NCI-H1436 (cell line): ENCODE measurements at places on chromosomes 5 and 9.

DNA sequence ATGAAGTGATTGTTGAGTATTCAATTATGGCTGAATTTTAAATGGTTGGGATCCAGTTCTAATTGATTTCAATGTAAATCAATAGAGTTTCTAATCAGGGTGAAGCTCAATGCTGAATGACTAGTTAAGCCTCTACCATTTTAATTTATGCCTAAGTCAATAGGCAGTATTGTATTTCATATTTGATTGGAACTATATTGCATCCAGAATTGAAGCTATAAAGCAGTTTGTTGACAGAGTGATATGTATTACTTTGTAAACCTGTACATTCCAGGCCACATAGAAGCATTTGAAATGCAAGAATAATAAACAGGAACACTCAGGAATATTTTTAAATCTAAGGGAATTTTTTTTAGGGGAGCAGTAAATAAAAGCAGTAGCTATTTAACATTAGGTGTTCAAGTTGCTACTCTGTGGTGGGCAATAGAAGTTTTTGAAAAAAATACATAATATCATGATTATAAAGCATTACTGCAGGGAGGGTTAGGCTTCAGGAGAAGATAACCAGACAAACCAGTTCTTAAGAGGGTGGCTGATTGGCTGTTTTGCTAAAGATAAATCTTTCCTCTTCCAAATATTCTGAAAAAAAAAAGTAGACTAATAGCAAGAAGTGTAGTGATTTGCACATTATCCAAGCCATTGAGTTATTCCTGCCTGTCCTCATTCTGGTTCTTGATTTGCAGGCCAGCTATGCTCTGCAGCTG, 492.0 kb upstream of the MEF2C start:
- no peak for DNase-seq

DNA sequence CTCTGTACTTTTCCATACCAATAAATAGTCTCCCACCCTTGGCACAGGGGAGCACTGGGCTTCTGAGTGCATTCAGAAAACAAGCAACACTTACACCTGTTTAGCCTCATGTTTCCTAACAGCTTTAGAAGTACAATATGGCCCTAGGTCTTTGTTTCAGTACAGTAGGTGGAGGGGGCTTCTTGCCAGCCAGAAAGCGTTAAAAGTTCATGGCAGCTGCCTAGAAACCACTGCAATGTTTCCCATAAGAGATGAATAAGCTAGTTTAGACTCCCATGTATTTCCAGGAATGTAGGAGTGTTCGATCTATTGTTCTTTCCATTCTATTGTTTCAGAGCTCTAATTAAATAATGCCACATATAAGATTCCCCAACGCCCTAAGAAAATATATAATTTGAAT, 444.8 kb downstream of the ARHGEF28 start:
- no peak for DNase-seq

GRCh38 chr5:168599826-168600225, 20.7 kb upstream of the PANK3 start:
- DNase-seq: no peak

DNA sequence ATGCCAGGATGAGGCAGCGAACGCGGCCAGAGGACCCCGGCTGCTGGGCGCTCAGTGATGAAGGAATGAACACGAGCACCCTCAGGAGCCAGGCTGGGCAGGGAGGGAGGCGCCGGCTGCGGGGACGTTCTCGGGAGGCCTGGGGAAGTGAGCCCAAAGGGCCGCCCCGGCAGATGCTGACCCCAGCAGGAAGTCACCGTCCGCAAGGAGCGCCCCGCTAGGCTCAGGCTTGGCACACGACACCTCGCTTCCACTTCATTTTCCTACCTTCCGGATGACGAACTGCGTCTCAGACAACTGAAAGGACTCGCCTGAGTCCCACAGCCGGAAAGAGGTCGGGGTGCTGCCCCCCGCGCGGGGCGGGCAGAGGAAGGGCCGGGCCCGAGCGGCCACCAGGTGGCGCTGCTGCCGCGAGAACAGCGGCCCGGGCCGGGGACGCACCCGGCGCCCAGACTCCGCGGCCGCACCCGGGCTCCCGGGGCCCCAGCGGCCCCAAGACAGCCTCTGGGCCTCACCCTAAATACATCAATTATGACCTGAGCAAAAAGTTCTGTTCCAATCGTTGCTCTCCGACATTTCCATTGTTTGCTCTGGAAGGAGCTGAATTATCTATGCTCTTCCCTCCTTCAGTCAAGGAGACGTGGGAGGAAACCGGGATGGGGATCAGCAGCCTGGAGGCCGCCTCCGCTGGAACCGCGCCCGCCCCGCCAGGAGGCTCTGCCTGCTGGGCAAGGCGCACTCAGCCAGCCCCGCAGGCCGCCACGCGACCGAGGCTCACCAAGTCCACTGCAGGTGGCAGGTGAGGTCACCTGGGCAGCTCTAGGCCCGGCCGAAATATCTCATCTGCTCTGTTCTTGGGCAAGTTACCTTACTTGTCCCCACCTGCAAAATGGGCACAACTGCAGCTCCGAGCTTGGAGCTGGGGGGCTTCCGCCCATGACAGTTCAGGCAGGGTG, 107.0 kb downstream of the ZNF354C start:
- DNase-seq: no peak

DNA sequence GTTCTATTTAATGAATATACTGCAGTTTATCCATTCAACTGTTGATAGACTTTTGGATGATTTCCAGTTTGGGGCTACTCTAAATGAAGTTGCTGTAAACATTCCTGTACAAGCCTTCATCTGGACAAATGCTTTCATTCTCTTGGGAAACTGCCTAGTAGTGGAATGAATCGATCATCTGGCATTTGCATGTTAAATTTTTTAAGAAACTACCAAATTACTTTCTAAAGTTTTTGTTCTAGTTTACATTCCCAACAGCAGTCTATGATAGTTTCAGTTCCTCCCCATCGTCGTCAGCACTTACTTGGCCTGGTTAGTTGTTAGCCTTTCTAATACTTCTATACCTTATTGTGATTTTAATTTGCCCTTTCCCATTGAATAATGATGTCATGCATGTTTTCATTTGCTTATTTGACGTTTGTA, 306.3 kb downstream of the FER start:
- DNase-seq: no peak

DNA sequence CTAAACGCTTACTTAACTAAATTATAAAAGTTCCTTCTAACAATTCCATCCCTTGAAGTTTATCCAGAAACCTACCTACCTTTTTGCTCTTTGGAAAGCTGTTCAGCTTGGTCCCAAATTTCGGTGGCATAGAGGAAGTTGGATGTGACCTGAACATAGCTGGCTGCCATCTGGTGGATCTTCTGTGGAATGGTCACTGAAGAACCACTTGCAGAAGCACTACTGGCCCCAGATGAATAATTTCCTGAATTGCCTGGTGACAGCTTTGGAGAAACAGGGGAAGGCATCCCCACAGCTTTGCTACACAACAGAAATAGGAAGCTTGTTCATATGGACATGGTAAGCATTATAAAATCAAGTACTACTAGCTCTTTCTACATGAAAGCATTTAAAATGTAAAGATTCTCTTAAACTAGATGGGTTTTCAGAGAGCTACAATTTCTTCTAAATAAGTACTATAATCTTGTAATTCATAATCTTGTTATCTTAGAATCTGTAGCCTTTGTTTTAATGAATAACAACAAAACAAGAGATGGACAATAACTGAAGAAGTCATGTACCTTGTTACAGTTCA, 9.9 kb downstream of the LEAP2 start:
- DNase-seq: no peak

DNA sequence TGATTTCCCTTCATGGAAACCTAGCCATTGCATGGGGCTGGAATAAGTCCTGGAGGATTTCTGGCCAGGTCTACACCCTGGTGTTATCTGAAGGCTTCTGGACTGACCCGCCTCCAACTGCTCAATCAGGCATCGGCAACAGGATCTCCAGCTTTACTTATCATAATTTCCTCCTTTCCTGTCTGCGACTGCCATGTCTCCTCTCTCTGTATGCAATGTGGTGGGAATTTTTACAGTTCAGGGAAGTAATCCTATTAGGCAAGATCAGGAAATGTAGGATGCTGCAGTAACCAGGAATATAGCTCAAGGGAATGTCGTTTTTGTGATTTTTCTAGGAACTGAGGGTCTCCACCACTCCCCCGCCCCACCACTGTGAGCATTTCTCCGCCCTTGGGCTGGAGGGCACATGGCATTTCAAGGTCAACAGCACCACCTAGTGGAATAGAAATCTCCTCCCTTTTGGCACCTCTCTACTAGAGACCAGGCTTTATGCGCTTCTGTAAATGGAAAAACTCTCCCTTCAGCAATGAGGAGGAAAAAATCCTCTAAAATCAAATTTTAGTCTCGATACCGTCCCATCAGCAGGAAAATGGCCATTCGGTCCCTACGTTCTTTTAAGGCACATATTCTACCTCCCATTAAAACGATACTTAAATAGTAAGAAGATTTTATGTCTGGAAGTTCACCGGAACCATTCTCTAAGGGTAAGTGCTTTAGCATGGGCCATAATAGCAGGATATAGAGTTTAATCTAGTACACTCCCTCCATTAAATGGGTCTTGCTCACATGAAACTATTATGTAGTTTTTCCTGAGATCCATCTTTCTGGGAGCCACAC, 93.0 kb downstream of the YTHDC2 start:
- peak; percentile 55 for DNase-seq

DNA sequence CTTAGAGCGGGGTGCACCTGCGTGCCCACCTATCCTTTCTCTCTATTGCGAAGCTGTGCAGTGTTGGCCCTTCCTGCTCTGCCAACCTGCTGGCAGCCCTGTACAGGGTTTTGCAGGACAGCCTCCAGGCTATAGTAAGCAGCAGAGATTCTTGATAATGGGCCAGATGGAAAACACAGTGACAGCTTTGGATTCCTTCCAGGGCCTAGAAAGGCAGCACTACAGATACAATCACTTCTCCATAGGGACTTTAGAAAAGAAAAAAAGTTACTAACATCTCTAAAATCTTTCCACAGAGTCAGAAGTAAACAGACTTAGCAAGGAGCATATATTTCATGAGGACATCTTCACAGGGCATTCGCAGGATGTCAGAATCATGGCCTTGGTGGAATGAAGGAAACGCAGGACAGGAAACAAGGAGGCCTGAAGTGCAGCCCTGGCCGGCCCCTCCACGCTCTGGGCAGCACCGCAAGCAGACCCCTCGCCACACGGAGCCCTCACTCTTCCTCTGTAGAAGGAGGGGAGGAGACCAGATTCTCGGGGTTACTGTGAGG, 172.1 kb upstream of the GAS1 start:
- DNase-seq: no peak

- DNase-seq: no peak
Measured at GRCh38 chr5:81530919-81531318, 137.0 kb upstream of the ACOT12 start.

GRCh38 chr9:20570756-20571155, 51.5 kb downstream of the MLLT3 start:
- no peak for DNase-seq

DNA sequence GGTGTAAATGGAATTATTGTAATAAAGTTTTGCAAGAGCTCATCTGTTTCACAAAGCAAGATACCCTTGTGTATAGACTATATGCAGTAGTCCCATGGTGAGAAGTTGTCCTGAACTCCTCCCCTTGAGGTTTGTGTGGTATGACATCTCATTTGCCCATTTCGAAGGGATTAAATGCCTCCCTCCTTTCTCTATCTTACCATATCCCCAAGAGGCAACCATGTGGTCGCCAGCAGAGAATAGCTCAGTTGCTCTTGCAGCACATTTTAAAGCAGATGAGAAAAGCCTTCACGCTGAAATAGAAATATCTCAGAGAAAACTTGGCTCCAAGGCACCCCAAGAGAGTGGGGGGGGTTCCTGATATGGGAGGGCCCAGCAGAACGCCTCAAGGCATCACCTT, 4.6 kb downstream of the SEMA6A start:
- no peak for DNase-seq
